ENCODE measurements at places on chromosomes 2 and 18.

GRCh38 chr2:121955426-121955825, 200.0 kb downstream of the TSN start:
- peak; percentile 78 for DNase-seq

DNA sequence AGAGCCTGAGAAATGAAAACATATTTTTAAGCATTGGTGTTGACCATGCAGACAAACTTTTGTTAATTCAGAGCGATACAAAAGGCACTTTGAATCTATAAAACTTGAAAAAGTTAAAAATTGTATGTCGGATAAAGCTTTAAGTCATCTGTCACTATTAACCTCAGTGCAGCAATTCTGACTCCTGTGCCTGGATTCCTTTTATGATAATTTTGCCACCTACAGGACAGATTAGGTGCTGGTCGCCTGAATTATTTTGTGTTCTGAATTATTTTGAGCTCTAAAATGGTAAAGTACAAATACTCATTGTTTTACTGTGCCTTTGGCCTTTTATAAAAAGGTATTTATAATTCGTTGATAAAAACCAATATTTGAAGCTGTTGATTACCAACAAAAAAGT, 19.4 kb upstream of the RNF138 start:
- DNase-seq: no peak

DNA sequence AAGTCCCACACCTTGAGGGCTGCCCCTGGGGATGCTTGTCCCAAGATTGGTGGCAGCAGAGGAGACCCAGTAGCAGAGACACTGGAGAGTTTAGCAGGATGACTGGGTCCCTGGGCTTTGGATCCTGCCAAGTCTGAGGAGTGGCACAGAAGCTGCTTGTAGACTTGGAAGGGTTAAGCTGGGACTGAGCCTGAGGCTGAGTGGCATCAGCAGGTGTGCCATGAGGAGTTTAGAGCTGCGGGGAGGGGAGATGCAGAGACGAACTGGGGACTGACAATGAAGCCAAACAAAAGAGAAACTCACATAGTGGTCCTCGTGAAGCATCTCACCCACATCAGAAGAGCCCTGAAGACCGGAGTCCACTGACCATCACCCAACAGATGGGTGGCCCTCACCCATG, 329.7 kb upstream of the KLHL29 start:
- no peak for DNase-seq

DNA sequence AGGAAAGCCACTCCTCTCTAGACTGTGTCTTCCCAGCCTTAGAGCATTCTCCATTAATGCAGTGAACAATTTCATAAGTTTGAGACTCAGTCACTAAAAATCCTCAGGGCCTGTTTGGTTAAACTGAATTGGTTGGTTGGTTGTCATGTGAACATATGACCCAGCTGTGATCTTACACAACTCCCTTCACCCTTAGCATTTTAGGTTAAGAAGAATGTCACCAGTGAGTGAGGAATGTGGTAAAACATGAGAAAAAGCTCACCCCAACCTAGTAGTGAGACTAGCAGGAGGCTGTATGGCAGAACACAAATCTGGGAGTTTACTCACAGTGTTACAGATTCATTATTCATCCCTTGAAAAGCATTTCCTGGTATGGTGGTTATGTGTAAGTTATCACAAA, 32.4 kb downstream of the LHCGR start:
- no peak for DNase-seq

- no peak for DNase-seq
These were observed 11.2 kb upstream of the STK17B start for GRCh38 chr2:196182439-196183171.

GRCh38 chr2:199462956-199463692, 5.4 kb upstream of the SATB2 start:
- DNase-seq: peak; percentile 71

DNA sequence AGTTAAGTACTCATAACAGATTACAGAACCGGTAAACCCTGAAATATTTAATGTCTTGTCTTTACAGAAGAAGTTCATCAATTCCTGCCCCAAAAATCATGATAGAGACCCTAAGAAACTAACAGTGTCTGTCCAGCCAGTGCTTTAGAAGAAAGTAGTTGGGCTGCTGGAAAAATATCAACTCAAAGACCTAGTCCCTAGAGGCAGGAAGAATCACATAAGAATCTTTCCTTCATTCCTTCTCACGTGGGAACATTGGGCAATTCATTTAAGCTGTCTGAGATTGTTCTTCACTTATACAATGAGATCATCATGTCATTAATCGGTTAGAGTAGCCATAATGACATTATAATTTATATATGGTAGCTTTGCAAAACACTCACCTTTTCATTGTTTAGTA, 156.4 kb downstream of the CCBE1 start:
- DNase-seq: no peak

GRCh38 chr2:125797192-125797591, 858.8 kb upstream of the GYPC start:
- no peak for DNase-seq

DNA sequence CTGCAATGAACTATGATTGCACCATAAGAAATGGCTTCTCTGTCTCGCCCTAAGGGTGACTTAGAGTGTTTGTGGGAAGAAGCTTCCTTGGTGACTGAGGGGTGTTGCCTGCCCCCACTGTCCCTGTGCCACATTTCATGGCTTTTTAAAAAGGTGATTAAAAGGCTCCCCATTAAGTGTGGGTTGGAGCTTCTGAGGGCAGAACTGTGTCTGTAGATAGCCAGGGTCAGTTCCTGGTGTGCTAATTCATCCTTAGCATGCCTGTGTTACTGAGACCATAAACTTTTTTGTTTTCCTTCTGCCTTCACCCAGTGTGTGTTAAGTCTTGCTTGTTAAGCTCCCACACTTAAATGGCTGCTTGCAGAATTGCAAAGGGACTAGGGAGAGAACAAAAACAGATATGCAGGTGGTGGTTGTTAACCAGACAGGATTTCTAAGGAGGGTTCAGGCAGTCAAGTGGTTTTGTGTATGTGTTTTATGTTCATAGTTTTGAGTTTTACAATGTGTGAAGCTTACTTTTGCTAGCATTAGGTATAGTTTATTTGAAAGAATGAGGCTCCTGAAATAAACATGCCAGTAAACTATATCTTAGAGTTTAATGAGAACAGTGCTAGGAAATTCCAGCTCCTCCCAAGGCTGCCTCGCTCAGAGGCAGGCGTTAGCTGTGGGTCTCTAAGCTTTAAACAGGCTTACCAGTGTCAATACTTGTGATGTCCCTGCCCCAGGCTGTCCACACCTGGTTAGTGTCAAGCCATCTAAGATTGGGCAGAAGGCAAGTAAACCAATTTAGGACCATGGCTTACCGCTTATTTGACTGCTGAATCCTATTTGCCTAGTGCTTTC, 14.5 kb downstream of the CERS6 start:
- DNase-seq: no peak

- no peak for DNase-seq
These were observed 27.1 kb upstream of the MAP3K20 start for GRCh38 chr2:173048522-173048896.

GRCh38 chr2:24930768-24931167, 10.7 kb upstream of the ADCY3 start:
- DNase-seq: no peak

GRCh38 chr2:23397478-23397877, 12.5 kb downstream of the KLHL29 start:
- no peak for DNase-seq

DNA sequence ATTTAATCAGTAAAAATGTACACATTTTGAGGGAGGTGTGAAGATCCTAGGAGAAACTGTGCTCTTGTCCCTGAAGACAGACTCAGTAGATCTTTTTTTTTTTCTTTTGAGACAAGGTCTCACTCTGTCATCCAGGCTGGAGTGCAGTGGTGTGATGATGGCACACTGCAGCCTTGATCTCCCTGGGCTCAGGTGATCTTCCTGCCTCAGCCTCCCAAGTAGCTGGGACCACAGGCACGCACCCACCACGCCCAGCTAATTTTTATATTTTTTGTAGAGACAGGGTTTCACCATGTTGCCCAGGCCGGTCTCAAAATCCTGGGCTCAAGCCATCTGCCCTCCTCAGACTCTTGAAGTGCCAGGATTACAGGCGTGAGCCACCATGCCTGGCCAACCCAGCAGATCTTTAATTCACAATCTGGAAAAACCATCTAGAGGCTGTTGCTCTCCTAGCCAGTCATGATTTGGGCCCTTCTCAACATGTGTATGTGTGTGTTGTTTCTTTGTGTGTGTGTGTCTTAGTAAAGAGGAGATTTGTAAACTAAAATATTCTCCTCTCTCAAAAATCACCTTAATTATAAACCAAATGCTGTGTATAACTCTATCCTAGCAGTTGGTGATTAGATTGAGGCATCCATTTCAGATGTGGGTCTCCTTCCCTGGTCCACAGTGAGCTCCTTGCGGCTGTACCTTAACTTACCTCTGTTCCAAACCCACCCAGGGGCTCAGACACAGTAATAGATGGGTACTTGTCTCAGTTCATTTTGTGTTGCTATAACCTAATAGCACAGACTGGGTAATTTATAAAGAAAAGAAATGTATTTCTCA, 3.9 kb upstream of the MYCN start:
- DNase-seq: no peak

- no peak for DNase-seq
These were observed 645.3 kb downstream of the NR4A2 start for GRCh38 chr2:155687181-155687580.

DNA sequence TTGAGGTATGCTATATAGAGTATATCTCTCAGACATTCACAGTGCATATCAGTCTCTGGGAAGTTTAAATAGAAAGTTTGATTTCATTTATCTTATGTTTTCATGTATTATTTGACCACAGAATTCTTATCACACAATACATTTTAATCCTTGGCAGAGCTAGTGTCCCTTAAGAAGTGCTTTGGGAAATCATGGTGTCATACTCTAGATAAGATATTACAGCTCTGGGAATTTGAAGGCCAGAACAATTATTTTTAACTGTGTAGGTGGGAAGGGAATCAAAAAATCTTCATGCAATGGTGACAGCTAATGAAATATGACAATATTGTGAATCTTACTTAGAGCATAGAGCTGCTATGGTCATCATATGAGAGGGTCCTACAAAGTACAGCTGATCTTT, 451.3 kb upstream of the FAM98A start:
- no peak for DNase-seq

DNA sequence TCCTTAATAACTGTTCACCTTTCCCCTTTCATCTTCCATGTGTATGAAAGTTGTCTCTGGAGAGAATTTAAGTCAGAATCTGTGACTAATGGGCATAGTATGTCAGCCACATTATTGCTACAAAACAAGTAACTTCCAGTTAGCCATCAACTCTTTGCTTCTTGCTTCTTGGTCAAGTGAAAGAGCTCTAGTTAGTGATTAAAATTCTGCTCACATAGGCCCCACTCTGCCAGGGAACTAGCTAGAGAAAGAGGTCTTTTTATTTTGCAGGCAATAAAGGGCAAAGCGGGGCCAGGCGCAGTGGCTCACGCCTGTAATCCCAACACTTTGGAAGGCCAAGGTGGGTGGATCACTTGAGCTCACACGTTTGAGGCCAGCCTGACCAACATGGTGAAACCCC, 64.6 kb downstream of the COLEC12 start:
- DNase-seq: peak; percentile 46

- DNase-seq: peak; percentile 72
These were observed 111.3 kb upstream of the SIX2 start for GRCh38 chr2:45120546-45120945.

DNA sequence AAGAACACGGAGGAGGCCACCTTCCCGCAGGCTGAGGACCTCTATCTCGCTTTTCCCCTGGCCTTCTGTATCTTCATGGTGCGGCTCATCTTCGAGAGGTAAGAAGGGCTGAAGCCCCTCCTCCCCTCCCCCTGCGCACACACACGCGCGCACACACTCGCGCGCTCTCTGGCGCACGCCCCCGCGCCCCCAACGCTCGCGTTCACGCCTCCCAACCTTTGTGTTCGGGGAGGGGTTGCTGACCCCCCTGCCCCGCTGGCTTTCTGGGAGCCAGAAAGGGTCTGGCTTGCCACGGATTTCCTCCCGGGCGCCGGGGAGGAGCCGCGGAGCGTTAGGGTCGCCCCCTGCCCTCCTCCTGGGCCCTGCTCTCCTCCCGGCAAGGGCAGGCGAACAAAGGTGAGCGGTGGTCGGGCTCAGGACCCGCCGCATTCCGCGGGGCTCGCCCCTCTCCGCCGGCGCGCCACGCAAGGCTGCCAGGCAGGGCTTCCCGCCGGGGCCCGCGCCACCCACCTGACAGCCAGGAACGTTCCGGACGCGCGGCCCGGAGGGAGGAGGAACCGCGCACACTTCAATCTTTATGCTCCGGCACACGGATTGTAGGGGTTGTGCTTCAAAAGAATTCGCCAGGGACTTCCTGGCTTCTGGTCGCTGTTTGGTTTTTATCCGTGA, 583 bp downstream of the CERS6 start:
- DNase-seq: peak; percentile 28

DNA sequence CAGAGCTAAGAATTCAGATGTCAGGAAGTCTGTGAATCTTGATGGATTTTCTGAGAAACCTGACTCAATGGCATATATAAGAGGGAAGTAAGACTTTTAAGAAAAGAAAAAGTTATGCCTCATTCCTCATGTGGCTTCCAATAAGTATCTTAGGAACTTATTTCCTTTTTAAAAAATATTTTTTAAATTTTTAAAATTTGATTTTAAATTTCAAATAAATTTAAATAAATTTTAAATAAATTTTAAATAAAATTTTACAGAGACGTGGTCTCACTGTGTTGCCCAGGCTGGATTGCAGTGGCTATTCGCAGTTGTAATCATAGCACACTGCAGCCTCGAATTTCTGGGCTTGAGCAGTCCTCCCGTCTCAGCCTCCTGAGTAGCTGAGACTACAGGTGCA, 11.5 kb upstream of the POLR1B start:
- DNase-seq: no peak

DNA sequence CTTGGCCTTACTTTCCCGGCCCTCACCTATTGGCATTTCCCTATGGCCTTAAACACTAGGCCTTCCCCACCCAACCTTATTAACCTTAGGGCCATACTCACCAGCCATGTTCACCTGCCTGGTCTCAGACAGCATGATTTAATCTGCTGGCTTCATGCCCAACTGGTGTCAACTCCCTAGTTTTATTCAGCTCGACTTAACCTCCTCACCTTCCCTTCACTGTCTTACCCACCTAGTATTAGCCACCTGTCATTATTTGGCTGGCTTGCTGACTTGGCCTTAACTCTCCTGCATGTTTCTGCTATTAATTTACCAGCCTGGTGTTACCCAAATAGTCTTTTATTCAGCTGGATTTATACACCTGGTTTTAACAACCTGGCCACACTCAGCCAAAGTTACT, 136.0 kb upstream of the ZSWIM2 start:
- DNase-seq: no peak

GRCh38 chr2:54353216-54353615, 97.2 kb upstream of the TSPYL6 start:
- no peak for DNase-seq

- DNase-seq: no peak
These were observed 73.7 kb upstream of the LAPTM4A start for GRCh38 chr2:20125164-20125563.

- no peak for DNase-seq
These were observed 82.8 kb upstream of the RPL31 start for GRCh38 chr2:100919316-100919715.
